ENCODE measurements at places on chromosomes 2 and 18.

- peak; percentile 29 for DNase-seq
- no peaks in the 10 kb centered on the region for H3K27me3 ChIP-seq
- H3K27ac ChIP-seq, result no peak overlapping the region
- H3K36me3 ChIP-seq, result no peaks in the 10 kb centered on the region
These were observed 40.6 kb downstream of the KIAA2012 start for GRCh38 chr2:202113571-202114142.

- no peaks in the 10 kb centered on the region for H3K4me1 ChIP-seq
- no peak for DNase-seq
- peaks cover 35% of the 10 kb centered on the region for H3K27me3 ChIP-seq
- no peaks in the 10 kb centered on the region for H3K36me3 ChIP-seq
These were observed 7.3 kb upstream of the PROM2 start for GRCh38 chr2:95266781-95267430.

- no peaks in the 10 kb centered on the region for H3K27me3 ChIP-seq
- H3K36me3 ChIP-seq, result peaks cover 64% of the 10 kb centered on the region
- H3K27ac ChIP-seq, result no peak overlapping the region
- H3K4me3 ChIP-seq, result no peak overlapping the region
- peaks cover 5% of the 10 kb centered on the region for H3K4me1 ChIP-seq
These were observed 20.4 kb upstream of the SANBR start for GRCh38 chr2:61045226-61045625.

GRCh38 chr2:106160786-106161261 lies 33.3 kb downstream of the UXS1 start:
- DNase-seq, result no peak
- no peaks in the 10 kb centered on the region for H3K27me3 ChIP-seq
- no peaks in the 10 kb centered on the region for H3K4me1 ChIP-seq
- H3K36me3 ChIP-seq, result peaks cover 75% of the 10 kb centered on the region
- no peak overlapping the region for H3K27ac ChIP-seq

- H3K27ac ChIP-seq, result no peak overlapping the region
- no peaks in the 10 kb centered on the region for H3K27me3 ChIP-seq
- H3K4me3 ChIP-seq, result no peak overlapping the region
These were observed 123.1 kb downstream of the OSR1 start for GRCh38 chr2:19235308-19235707.

DNA sequence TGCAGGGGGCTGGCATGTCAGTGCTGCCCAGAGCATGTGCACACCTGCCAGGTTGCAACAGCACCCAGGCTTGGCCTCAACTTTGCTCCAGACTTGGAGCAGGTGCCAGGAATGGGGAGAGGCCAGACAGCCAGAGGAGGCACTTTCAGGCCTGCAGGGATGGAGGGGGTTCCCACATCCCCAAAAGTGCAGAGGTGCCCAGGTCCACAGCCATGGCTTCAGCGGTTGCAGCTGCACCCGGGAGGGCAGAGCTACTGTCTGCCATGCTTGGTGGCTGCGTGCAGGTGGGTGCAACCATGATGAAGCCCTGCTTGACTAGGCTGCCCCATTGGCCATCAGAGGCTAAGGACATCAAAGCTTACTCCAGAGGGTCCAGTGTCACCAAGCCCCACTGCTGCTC lies 196.8 kb upstream of the VRK2 start:
- H3K36me3 ChIP-seq, result no peaks in the 10 kb centered on the region
- no peak overlapping the region for H3K27ac ChIP-seq
- no peaks in the 10 kb centered on the region for H3K27me3 ChIP-seq
- no peak overlapping the region for H3K4me3 ChIP-seq
- no peak for DNase-seq

- H3K27me3 ChIP-seq, result no peaks in the 10 kb centered on the region
- DNase-seq, result no peak
- no peaks in the 10 kb centered on the region for H3K36me3 ChIP-seq
- H3K27ac ChIP-seq, result no peak overlapping the region
- no peaks in the 10 kb centered on the region for H3K4me1 ChIP-seq
- H3K4me3 ChIP-seq, result no peak overlapping the region
These were observed 115.2 kb downstream of the CDC42EP3 start for GRCh38 chr2:37556256-37556655.

DNA sequence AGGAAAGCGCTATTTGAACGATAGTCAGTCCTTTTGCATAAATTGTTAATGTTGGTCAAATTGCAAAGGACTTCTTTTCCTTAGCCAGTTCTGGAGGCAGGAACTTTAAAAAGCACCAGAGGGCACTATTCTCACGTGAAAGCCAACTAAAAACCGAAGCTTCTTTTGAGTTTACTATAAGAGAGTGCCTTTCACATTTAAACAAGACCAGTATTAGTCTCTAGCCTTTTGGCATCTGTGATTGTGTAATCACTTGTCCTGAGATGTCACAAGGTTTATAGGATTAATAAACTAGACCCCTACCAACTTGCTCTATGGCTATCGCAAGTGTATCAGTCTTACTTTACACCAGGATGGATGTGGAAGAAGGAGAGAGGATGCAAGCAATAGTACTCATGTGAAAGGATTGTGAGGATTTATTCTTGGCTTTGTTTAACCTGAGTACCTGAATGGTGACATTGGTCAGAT lies 14.4 kb upstream of the STAT4 start:
- H3K4me3 ChIP-seq, result no peak overlapping the region
- DNase-seq, result peak; percentile 23
- no peaks in the 10 kb centered on the region for H3K36me3 ChIP-seq
- H3K4me1 ChIP-seq, result peaks cover 16% of the 10 kb centered on the region
- H3K27me3 ChIP-seq, result no peaks in the 10 kb centered on the region
- H3K27ac ChIP-seq, result no peak overlapping the region
